CD4-positive, alpha-beta T cell treated with Interleukin-2 at 100 ng/mL for 4 hours (primary cell): ENCODE measurements at places on chromosomes 2 and 18.
A peak's percentile ranks its signal among the peaks of the same experiment; 100 is the strongest.

- no peak for DNase-seq
Measured at GRCh38 chr2:201216918-201217317, 34.0 kb downstream of the CASP10 start.

DNA sequence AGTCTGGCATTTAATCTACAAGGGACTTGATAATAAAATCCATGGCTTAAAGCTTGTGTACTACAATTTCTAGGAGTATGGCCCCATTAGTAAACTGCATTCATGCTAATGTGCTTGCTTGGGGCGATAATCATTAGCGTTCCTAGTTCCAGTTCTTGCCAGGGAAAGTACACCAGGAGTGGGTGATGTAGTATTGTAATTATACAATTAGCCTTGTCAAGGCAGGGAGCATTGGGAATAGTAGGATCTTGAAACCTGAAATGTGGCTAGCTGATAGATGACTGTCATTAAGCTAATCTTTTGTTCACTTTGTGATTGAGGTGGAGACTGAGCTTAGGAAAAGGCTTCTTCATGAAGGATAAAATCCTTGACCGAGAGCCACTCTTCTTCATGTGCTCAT, 989.2 kb downstream of the CPS1 start:
- DNase-seq: no peak

GRCh38 chr2:16034151-16034974, 94.0 kb downstream of the MYCN start:
- no peak for DNase-seq

DNA sequence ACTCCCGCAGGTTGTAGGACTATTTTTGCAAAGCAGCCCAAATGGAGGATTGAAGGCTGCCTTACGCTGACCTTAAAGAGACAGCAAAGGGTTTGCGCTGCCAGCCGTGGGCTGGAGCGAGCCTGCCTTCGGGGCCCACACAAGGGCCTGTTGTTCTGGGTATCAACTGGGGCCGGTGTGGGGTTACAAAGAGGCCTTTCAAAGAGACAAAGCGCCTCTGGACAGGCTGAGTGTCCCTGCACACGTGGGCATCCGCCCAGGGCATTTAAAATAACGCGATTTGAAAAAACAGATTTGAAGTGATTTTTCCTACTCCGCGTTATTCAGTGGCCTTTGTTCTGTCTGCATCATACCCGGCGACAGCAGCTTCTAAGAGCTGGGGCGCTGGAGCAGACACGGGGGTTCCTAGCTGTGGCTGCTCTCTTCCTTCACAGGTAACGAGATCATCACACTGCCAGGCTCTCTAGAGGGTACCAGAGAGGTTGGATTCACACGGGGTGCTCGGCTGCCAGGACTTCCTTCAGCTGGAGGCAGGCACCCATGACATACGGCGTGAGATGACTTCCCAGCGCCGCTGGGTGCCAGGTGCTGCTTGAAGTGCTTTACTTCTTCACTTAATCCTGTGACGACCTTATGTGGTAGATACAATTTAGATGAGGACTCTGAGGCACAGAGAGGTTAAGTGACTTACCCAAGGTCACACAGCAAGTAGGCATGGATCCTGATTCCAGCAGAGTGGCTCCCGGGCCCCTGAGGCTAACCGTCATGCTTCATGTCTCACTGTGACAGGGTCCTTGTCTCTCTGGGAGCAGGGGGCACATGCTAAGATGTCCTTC, 32.2 kb downstream of the MAL start:
- DNase-seq: no peak

- no peak for DNase-seq
Measured at GRCh38 chr18:9681217-9681616, 26.9 kb upstream of the RAB31 start.

DNA sequence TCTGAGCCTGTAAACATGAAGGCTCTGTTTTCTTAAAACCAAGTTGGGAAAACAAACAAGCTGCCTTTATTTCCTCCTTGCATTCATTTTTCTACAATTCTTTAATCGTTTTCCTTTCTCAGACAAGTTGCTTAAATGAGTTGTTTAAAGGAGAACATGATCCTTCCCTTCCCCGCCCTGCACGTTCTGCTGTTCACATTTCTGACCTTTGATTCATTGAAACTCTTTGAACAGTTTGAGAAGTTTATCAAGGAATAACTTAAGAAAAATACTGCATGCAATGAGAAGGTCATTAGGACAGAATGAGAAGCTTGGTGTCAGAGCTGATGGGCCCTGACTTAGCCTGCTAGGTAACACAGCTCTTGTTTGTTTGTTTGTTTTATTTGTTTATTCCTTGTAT, 181.6 kb downstream of the PARD3B start:
- DNase-seq: no peak

DNA sequence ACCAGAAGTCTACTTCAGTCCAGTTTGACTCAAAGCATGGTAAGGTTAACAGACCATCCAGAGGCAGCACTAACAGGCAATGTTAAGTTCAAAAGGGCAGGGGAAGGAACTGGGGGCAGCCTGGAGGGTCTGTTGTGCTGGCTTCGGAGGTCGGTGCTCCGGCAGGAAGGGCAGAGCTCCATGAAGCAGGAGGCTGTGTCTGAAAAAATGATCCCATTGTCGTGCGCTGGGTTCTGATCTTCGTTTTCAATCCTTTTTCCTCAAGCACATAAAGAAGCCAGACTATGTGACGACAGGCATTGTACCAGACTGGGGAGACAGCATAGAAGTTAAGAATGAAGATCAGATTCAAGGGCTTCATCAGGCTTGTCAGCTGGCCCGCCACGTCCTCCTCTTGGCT, 21.9 kb upstream of the DLX1 start:
- no peak for DNase-seq

GRCh38 chr18:10973567-10974203, 175.7 kb downstream of the PIEZO2 start:
- no peak for DNase-seq

GRCh38 chr18:74081966-74082741, 65.5 kb downstream of the FBXO15 start:
- peak; percentile 58 for DNase-seq

GRCh38 chr2:222427646-222428301, 3.4 kb downstream of the SGPP2 start:
- peak; percentile 4 for DNase-seq

- no peak for DNase-seq
Measured at GRCh38 chr2:203688798-203689197, 17.6 kb upstream of the CD28 start.

DNA sequence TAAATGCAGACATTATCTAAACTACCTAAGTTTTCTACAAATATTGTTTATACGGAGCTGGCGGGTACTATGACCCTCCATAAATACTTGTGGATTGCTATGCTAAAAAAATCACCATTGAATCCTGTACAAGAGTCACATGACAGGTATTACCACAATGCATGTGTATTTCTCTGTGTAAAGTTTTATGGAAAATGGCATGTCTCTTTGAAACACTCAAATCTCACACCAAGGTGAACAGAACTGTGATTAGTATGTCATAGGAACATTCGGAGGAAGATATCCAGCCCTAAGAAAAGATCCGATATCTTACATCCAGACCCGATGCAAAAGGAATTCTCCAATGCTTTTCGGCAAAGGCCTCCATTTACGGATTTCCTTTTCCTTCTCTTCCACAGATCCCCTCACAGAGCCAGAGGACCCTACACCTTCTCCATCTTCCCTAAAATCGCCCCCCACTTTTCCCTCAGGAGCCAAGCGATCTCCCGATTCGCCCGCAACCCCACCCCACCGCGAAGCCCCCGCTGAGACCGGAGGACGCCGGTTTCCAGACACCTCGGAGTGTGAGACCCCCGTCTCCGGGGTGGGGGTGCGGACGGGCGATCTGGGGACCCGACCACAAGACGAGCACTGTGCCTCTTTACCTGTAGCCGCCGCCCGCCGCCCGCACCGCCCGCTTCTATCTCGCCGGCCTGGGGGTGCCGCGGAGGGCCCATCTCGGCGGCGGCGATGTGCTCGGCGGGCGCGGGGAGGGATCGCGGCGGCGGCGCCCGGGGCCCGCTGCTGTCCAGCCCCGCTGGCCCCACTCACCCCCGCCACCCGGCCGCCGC, 1.2 kb downstream of the SAP130 start:
- peak; percentile 0 for DNase-seq
